ENCODE measurements at places on chromosomes 5 and 9.

- DNase-seq = no peak
Observed at GRCh38 chr9:17994695-17995425, 416.0 kb downstream of the SH3GL2 start.

GRCh38 chr9:115306865-115307264 is 188.9 kb upstream of the TNC start:
- DNase-seq = peak; percentile 26

GRCh38 chr9:131650254-131650653 is 89.6 kb downstream of the RAPGEF1 start:
- peak; percentile 99 for DNase-seq

DNA sequence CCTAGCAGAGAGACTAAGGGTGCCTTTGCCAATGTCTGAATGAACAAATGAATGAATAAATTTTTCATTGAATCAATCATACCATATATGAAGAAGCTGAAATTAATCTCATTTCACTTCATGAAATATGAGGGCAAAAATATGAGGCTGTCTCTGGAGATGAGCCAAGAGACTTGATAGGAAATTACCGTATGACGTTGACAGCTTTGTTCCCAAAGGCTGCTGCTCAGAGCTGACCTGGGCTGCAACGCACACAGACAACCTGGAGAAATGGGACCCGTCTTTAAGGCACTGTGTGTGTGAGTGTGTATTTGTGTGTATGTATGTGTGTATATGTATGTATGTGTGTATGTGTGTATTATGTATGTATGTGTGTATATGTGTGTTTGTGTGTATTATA is 226.1 kb downstream of the IRX2 start:
- no peak for DNase-seq

DNA sequence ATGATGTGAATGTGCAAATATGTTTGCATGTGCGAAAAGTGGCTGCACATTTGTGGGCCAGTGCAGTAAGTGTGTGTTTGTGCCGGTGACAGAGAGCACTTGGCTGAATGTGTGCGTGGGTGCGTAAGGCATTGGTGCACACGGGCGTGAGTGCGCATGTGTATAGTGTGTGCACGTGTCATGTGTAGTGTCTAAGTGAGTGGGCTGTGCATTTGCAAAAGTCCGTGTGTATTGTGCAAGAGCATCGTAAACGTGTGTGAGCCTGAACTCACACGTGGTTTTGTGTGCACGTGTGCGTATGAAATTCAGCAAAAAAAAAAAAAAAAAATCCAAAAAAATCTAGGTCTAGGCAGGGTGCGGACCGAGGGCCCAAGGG is 6.5 kb upstream of the EBF1 start:
- DNase-seq = no peak

GRCh38 chr5:107067395-107067794 is 603.3 kb downstream of the EFNA5 start:
- DNase-seq = no peak

- DNase-seq = no peak
Observed at GRCh38 chr5:132760601-132761317, 13.5 kb downstream of the CCNI2 start.

DNA sequence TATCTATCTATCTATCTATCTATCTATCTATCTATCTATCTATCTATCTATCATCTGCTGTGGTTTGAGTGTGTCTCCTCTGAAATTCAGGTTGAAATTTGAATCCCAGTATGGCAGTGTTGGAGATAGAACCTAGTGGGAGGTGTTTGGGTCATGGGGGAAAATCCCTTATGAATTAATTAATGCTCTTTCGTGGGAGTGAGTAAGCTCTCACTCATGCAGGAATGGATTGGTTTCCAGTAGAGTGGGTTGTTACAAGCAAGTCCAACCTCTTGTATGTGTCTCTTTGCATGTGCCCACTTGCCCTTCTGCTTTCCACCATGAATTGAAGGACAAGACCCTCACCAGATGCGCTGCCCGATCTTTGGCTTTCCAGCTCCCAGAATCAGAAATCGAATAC is 113.0 kb downstream of the ANXA1 start:
- DNase-seq = no peak

DNA sequence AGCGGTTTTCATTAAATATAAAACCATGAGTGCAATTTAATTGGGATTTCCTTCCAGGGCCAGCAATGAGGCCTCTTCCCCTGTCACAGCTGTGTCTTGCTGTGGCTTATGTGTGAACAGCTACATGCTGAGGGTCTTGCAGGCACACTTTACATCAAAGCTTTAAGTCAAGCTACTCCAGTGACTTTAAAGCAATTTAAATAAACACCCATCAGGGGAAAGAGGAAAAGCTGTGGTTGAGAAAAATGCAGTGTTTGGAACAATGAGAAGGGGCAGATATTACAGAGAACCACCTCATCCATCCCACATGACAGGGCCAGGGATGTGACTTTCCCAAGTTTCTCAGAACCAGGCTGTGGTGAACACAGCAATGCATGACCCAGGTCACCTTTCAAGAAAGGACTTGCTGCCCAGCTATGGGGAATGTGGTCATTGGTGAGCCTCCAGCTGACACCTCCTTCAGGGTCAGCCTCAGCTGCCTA is 115.9 kb upstream of the LPAR1 start:
- no peak for DNase-seq

DNA sequence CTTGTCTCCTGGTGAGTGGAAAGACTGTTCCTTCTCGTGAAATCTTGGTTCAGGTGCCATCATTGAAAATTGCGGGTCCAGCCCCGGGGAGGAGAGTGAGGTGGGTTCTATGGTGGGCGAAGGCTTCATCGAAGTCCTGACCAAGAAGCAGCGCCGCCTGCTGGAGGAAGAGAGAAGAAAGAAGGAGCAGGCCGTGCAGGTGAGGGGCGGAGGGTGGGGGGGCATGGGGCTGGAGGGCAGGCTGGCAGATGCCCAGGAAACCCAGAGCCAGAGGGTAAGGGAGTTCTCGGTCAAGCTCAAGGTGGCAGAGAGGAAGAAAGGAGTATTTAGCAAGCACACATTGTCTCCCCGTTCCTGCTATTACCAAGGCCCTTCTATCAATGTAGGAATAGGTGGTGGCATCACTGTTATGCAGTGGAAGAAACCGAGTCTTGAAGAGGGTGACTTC is 24.3 kb upstream of the POMT1 start:
- DNase-seq = peak; percentile 56

GRCh38 chr9:80866121-80866520 is 823.2 kb downstream of the TLE1 start:
- DNase-seq = no peak

DNA sequence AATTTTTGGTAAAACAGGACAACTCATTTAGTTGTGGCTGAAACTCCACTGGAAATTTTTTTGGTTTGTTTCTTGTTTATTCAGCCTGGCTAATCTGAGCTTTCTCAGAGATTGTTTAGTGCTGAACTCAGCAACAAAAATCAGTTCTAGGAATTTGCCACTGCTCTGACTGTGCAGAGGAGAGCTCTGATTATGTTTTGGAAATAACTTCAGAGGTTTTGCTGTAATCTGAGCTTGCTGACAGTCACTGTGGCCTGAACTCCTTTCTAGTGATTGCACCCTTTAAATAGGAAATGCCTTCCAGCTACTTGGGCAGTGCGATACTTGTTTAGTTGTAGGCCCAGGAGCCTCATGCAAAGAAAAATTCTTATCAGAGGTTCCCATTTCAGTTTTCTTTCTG is 60.2 kb downstream of the OSTF1 start:
- DNase-seq = peak; percentile 90
